Occipital lobe (tissue), 3 donors: ENCODE measurements at places on chromosomes 3 and 15.

DNA sequence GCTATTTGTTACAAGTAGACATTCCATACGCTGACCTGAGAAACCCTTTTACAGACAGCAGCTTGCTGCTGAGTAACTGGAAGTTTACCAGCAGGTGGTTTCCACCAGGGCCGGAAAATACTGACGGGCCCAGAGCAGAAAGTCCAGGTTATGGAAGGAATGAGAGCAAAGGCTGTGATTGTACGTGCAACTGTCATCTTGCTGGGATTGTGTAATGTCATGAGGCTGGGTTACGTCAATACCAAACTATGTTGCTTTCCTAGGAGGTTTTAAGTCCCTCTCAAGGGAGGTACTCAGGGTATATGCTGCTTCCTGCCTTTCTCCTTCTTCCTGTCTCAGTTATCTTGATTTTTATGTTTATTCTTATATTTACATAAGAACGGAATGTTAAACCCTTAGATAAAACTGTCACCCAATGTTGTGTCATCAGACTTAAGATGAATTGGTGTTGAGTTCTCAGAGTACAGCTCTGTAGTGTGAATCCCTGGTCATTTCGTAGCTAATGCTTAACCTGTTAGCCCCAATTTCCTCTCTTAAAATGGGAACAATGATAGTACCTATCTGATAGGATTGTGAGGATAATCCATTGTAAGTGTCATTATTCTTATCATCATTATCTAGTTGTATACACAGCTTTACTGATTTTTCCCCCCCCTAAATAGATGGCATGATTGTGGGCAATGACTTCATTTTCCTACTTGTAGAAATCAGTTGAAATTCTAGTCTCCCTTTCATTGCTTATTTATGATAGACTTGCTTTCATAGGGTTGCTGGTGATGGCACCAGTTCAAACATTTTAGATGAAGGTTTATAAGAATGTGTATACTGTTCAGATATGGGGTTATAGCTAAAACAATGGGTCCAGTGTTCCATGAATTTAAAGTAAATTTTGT lies 101.4 kb downstream of the FNDC3B start:
- no peak for DNase-seq

- no peak for DNase-seq
Observed at GRCh38 chr15:74780523-74781430, 1.1 kb upstream of the CSK start.

DNA sequence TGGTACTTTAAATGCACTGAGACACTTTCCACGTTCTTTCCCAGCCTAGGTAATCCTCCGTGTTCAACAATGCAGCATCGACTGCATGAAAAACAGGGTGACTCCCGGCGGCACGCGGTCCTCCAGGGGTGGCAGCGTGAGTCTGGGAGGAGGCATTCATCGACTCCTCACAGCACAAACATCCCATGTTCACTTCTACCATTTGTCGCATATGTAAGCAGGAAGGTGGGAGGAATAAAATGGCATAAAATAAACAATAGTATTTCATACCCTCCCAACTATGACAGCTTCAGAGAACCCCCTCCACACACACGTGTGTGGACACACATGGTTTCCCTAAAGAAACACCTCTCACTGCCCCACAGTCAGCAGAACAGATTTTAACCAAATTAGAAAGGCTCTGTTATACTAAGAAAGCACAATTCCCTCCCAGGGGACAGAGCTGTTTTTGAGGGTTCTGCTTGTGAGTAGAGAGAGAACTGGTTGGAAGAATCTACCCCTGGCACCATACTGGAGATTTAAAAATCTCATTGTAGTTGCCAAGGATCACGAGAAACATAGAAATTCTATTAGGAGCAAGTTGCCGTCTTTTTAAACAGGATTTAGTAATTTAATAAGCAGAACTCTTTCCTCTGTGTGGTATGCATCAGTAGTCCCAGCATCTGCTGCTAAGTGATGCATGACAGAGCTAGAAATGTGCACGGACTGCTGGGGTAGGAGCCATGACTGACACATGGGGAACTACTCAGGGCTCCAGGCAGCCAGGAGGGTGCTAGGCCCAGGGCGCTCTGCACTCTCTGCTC lies 6.0 kb downstream of the FAM43A start:
- DNase-seq, result no peak

- DNase-seq, result no peak
Observed at GRCh38 chr3:62359531-62359930, 13.8 kb downstream of the FEZF2 start.

- DNase-seq, result no peak
Observed at GRCh38 chr3:182981038-182981380, 671 bp upstream of the DCUN1D1 start.

GRCh38 chr3:197882586-197882985 lies 67.4 kb upstream of the RPL35A start:
- no peak for DNase-seq

- no peak for DNase-seq
Observed at GRCh38 chr3:120161902-120162301, 67.7 kb upstream of the GSK3B start.

DNA sequence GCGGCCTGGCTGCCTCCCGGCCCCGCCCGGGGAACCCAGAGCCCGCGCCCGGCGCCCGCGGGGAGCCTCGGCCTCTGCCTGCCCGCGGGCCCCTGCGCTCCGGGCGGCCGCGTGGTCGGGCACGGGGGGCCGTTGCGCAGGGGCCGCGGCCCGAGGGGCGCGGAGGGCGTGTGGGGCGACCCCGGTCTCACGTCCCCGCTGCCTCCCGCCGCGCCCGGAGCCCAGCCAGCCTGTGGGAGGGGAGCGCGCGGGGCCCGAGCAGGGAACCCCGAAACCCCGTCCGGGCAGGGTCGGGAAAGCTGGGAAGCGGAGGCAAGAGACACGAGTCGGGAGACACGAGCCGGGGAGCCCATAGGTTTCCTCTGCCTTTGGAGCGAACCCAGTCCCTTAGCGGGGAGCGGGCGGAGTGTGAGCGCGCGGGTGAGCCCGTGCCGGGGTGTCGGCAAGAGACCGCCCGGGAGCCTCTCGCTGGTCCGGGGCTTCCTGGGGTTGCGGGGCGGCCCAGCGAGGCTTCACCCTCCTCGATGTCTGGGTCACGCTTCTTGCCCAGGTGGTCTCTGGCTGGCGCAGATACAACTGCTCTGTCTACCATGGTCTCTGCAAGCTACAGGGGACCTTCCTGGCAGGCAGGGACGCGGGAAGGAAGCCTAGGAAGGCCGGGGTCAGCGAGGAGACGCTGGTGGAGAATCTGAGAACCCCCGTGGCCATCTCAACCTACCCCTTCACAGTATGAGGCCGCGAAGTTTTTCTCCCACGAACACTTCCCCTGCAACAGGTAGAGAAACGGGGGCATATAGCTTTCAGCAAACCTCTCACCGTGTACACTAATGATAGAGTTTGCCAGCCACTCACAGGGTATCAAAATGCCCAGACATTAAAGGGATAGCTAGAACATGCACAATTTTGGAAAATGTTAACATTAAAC lies 586 bp downstream of the LRRK1 start:
- no peak for DNase-seq

DNA sequence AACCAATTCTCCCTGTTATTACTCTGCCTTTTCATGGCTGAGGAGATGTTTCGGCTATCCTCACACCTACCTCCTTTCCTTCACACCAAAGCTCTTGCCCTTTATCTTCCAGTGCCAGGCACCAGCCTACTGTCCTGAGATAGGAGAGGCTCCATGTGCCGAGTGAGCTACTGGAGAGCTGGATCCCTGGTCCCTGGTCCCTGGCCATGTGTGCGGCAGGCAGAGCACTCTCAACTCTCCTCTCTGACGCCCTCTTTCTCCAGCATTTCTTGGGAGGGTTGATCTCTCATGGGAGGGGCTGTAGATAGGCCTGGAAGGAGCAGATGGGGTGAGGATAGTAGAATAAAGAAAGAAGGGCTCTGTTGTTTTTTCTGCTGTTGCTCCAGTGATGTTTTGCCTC lies 277.1 kb upstream of the UMPS start:
- DNase-seq, result no peak

DNA sequence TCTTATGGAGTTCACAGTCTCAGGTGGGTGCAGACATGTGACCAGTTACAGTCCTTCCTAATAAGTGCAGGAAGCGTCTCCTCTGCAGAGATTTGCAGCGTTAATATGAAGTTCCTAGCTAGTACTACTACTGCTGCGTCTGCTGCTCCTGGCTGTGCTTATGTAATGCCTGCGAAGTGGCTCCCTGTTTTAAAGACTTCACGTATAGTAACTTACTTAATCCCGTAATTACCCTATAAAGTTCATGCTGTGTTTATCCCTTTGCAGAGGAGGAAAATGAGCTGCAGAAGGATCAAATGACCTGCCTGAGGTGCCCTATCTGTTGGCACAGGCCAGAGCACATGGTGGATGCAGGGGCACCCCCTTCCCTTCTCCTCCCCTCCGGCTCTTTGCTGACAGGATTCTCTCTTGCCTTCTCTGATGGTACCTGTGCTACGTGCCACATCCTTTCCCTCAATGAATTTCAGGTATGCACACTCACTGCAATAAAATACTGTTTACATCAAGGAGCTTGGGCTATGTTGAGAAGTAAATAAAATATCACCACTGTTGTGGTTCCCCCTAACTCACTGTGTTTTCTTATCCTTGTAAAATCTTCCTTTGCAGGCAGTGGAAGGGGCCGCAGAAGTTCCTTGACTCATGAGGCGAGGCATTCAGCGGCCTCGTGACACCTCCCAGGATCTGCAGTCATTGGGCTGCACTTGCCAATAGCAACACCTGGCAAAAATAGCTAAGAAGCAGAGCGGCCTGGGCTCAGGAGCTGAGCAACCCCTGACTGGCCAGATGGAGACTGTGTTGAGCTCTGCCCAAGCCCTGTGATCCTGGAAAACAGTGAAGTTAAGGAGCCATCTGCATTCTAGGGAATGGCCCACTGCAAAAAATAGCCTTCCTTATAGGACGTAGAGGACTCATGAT lies 188.9 kb upstream of the ATP10A start:
- DNase-seq, result no peak

GRCh38 chr3:42667096-42667522 lies 13.6 kb downstream of the ZBTB47 start:
- DNase-seq, result no peak

- DNase-seq, result no peak
Observed at GRCh38 chr3:38533285-38533976, 37.3 kb downstream of the EXOG start.

DNA sequence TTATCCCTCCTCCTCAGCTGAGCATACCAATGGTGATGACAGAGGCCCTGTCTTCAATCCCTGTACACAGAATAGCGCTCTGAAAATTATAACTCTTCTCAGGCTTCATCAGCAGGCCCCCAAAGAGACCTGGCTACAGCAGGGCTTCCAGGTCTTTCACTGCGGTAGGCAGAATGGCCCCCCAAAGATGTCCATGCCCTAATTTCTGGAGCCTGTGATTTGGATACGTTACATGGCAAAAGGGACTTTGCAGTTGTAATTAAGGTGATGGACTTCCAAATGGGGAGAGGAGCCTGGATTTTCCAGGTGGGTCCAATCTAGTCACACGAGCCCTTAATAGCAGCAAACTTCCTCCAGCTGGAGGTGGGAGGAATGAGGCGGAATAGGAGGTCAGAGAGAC lies 221.8 kb upstream of the CTDSPL start:
- no peak for DNase-seq

- DNase-seq, result no peak
Observed at GRCh38 chr3:14146381-14147065, 21.7 kb downstream of the TMEM43 start.

GRCh38 chr3:141303481-141304223 lies 64.7 kb upstream of the ZBTB38 start:
- no peak for DNase-seq

- DNase-seq, result no peak
Observed at GRCh38 chr3:179837374-179837773, 184.5 kb downstream of the USP13 start.

GRCh38 chr15:88480981-88481380 lies 13.5 kb downstream of the MRPS11 start:
- peak; percentile 46 for DNase-seq

- no peak for DNase-seq
Observed at GRCh38 chr15:33200444-33200843, 5.9 kb upstream of the FMN1 start.

DNA sequence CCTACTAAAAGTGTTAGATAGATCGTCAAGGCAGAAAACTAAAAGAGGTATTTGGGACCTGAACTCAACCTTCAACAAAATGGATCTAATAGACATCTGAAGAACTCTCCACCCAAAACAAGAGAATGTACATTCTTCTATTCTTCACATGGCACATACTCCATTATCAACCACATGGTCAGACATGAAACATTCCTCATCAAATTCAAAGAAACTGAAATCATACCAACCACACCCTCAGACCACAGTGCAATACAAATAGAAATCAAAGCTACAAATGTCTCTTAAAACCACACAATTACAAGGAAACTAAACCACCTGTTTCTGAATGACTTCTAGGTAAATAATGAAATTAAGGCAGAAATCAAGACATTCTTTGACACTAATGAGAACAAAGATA lies 984.1 kb upstream of the GBE1 start:
- no peak for DNase-seq

GRCh38 chr3:50189274-50189673 lies 2.1 kb upstream of the GNAT1 start:
- peak; percentile 68 for DNase-seq

DNA sequence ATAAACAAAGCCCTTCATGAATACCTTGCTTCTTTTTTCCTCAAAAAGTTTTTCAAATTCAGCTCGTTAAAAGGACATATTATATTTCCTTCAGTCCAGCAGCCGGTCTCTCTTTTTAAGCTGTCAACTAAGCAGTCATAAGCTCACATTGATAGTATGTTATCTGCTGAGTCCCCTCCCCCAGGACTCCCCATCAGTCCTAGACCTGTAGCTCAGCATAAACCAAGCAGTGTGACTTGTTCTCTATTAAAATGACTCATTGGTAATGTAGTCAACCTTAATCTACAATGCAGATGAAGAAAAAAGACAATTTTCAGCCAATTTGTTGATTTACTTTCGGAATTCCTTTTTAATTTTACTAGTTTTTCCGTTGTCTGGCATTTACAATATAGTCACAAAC lies 483.8 kb downstream of the MECOM start:
- no peak for DNase-seq

GRCh38 chr3:75272691-75273090 lies 391.4 kb upstream of the FRG2C start:
- DNase-seq, result no peak

GRCh38 chr3:124463234-124463633 lies 267.0 kb upstream of the UMPS start:
- DNase-seq, result no peak

- DNase-seq, result no peak
Observed at GRCh38 chr15:56734013-56734635, 815 bp upstream of the ZNF280D start.

- no peak for DNase-seq
Observed at GRCh38 chr3:115628075-115628412, 4.7 kb downstream of the GAP43 start.

DNA sequence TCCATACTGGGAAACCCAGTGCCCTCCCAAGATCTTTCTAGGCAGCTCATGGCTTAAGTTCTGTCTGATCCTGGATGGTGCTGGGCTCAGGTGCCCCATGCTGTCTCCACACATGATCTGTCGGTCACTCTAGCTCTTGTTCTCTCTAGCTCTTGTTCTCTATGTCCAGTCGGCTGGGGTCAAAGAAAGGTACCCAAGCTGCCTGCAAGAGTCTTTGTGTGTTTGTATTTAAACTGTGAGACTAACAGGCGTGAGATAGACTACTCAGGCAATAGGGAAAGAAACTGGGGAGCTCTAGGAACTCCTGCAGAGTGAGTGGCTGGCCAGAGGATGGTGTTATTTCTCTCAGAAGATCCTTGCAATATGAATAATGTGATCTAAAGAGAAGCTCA lies 40.2 kb downstream of the GPR156 start:
- no peak for DNase-seq
